ENCODE measurements at places on chromosomes 13 and 19.

GRCh38 chr19:16671652-16672274 is 10.8 kb downstream of the TMEM38A start:
- no peak for DNase-seq

DNA sequence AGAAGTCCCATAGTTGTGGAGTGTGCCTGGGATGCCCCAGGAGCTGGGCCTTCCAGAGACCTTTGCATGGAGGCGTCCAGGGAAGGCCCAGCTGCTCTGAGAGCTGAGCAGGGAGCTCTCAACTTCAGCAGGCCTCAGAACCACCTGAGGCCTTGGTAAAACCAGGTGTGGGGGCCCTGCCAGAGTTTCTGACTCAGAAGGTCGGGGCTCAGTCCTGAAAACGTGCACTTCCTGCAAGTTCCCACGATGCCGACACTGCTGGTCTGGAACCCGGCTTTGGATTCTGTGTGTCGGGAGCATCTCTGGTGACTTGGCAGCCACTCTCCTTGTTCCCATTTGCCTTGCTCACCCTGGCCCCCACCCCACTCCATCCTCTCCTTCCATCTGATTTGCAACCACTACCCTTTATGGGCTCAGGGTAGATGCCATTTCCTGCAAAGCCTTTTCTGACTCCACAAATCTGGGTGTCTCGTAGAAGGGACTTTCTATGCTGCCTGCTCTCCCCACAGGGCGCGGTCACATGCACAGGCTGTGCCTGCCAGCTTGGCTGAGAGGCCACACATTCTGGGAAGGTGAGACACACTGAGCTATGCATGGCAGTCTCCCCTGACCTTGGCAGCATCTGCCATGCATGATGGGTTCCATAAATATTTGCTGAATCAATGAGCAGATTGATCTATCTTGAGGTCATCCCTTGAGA is 244.7 kb downstream of the COL4A1 start:
- DNase-seq = peak; percentile 9

- DNase-seq = no peak
Measured at GRCh38 chr19:7145494-7145893, 76.0 kb downstream of the ZNF557 start.

GRCh38 chr19:33000510-33000909 is 28.5 kb downstream of the FAAP24 start:
- no peak for DNase-seq

- DNase-seq = no peak
Measured at GRCh38 chr13:106683179-106683578, 115.2 kb upstream of the ARGLU1 start.

DNA sequence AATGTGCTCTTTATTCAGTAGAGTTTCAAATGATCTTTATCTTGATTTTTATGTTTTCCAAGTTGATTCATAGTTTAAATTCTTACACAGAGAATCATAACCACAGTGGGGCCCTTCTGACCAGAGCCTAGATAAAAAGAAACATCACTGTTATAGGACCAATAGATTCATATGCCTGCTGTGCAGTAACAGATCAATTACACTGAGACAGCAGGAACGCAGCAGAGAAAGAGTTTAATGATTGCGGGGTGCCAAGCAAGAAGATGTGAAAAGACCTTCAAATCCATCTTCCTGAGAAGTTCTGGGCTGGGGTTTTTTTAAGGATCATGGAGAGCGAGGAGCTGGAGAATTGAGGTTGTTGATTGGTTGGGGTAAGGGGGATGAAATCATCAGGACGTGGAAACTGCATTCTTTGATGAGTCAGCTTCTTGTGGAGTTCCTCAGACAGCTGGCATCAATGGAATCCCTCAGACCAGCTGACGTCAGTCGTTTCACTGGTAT is 346.6 kb downstream of the TBC1D4 start:
- peak; percentile 94 for DNase-seq

DNA sequence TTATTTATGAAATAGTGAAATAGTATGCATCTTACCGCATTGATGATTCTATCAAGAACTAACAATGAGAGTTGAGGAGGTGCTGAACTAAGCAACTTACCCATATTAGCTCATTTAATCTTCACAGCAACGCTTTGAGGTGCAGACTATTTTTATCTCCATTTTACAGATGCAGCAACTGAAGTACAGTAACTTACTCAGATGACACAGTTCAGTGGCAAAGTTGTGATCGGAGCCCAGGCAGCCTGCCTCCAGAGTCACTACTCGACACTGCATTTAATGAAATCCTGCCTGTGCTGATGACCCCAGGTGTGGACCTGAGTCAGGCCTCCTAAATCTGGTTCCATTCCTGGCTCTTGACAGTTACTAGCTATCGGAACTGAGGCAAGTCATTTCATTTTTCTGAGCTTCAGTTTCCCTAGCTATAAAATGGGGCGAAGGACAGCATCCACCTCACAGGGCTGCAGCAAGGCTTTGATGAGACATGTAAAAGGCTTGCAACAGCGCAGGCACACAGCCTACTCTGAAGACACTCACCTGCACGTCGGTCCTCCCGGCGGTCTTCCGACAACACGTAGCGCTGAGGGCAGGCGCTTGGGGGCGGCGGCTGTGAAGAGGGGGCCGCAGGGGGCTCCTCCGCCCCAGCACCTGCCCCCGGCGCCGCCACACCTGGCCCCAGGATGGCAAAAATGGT is 1.5 kb downstream of the MYPOP start:
- no peak for DNase-seq

- no peak for DNase-seq
Measured at GRCh38 chr13:110625771-110626321, 10.5 kb downstream of the NAXD start.

DNA sequence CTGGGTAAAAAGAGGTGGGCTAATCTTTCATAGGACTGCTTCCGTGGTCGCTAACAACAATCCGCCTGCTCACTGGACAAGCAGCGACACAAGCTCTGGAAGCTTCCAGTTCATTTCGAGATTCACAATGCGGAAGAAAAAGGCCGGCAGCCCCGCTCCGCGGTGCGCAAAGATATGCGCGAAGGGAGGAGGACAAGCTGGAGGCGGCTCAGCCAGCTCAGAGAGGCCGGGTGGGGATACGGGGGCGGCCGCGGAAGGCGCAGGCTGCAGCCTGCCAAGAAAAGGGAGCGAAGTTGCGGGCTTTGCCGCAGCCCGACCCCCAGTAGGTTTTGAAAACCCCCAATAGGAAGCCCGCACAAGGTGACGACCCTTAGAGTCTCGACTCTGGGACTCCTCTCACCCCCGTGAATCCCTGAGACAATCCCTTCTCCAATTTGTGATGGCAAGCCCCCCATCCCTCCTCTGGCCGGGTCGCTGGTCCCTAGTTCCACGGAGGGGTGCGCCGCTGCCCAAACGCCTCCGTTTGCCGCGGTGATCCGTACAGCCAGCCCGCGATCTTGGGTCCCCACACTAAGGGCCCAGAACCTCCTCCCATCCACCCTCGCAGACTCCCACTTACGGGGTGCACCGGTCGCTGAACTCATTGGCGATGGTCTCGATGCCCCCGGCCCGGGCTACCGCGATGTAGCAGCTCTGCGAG is 697 bp downstream of the HSPH1 start:
- peak; percentile 73 for DNase-seq

GRCh38 chr13:66807251-66807650 is 422.9 kb downstream of the PCDH9 start:
- DNase-seq = no peak

GRCh38 chr19:36771261-36772231 is 1.1 kb downstream of the ZNF850 start:
- DNase-seq = peak; percentile 85

- peak; percentile 53 for DNase-seq
Measured at GRCh38 chr19:42693760-42694350, 46.4 kb downstream of the PSG3 start.

DNA sequence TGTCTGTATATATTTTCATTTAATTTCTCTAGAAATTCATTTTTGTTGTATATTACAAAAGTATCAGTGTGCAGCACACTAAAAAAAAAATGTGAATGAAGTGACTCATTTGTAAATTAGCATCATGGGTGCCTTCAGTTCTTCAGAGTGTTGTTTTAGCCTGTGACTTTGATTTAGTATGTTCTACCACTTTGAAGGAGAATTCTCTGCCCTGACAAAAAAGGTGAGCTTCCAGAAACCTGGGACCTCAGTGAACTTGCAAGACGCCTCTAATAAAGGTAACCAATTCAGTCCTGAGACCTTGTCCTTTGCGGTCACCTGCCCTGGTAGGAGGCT is 2.4 kb downstream of the METTL21C start:
- DNase-seq = no peak

DNA sequence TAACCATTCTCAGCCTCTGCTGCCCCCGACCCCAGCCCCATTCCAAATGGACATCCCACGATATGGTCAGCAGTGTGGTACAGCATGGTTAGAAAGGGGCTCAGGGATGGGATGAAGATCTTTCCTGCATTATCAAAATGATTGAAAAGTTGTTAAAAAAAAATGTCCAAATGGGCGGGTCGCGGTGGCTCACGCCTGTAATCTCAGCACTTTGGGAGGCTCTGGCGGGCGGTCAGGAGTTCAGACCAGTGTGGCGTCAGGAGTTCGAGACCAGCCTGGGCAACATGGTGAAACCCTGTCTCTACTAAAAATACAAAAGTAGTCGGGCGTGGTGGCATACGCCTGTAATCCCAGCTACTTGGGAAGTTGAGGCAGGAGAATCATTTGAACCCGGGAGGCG is 54.3 kb upstream of the ZNF254 start:
- DNase-seq = no peak

DNA sequence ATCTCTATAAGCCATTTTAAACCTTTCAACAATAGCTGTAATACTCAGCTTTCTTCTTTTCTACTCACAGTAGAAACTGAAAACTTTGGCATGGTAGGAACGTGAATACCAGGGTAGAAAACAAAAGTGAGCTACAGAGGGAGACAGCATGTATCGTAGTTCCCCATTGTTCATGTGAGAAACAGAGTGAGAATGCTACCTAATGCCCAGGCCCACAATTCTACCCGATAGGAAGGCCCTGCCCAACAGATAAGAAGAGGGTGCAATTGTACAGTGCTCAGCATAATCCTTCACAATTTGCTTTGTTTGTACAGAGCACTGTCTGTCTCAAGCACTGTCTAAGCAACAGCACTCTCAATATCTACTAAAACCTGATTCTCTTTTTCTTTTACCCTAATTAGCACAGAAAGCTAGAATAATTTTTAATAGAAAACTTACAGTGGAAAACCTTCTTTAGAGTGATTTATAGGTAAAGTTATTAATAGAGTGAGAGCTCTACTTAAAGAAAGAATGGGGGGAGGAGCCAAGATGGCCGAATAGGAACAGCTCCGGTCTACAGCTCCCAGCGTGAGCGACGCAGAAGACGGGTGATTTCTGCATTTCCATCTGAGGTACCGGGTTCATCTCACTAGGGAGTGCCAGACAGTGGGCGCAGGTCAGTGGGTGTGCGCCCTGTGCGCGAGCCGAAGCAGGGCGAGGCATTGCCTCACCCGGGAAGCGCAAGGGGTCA is 322.3 kb downstream of the EFNB2 start:
- no peak for DNase-seq

DNA sequence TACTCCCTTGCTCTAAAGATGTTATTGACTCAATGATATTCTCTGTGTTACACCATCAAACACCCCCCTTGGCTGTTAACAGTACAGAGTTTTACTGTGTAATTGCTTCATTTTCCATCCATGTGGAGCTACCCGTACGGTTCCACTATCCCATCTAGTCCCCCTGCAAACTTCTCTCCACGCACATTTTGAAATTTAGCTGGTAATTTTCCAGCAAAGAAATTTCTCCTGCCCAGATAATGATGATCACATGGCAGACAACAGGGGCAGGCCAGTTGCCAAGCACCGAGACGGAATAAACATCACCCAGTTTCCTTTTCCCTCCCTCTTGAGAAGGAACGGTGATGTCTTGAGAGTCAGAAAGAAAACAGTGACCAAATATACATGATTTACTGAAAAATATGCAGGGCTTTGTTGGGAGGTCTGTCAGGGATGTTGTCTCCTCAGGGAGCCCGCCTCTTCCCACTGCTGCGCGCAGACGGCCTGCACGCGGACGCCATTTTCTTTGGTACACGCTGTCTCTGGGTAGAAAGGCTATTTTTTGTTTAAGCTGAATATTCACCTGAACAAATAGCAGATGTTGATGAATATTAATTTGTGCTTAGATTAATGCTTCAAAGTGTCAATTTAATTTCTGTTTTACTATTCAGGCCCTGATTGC is 109.9 kb downstream of the OLFM4 start:
- DNase-seq = no peak

- DNase-seq = peak; percentile 56
Measured at GRCh38 chr19:4914736-4915501, 5.6 kb downstream of the UHRF1 start.

DNA sequence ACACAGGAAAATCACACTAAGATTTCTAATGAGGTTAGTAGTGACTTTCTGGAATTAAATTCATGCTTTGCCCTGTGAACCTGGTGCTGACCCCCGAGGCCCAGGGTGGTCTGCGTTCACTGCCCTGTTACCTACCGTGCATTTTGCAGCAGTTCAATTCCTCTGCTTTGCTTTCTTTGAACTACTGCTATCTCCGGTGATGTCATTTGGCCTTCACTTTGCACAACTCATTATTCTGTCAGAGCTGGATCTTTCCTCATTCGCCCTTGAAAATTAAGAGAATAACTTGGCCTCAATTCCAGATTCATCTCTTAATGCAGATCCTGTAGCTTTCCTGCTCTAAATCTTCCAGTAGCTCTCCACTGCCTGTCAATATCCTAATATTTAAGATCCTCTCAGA is 8.8 kb upstream of the LRRC63 start:
- DNase-seq = no peak

GRCh38 chr13:79297128-79297527 is 108.9 kb downstream of the RBM26 start:
- no peak for DNase-seq

GRCh38 chr13:62110079-62110478 is 694.4 kb upstream of the PCDH20 start:
- no peak for DNase-seq

DNA sequence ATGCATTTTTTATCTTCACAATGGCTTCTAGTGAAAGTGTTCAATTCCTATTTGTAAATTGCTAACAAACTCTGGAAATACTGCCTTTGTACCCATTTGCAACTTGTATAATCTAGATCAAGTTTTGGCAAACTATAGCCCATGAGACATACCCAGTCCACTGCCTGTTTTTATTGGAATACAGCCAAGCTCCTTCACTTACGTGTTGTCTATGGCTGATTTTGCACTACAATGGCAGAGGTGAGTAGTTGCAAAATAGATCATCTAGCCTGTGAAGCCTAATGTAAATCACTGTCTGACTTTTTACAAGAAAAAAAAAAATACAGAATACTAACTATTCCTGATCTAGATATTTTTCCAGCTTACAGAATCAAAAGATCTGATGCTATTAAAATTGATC is 37.1 kb downstream of the DZIP1 start:
- peak; percentile 73 for DNase-seq

GRCh38 chr19:367963-368629 is 23.5 kb upstream of the MIER2 start:
- no peak for DNase-seq

All from fibroblast of the aortic adventitia (primary cell).